ENCODE measurements at places on chromosomes 2 and 18.

DNA sequence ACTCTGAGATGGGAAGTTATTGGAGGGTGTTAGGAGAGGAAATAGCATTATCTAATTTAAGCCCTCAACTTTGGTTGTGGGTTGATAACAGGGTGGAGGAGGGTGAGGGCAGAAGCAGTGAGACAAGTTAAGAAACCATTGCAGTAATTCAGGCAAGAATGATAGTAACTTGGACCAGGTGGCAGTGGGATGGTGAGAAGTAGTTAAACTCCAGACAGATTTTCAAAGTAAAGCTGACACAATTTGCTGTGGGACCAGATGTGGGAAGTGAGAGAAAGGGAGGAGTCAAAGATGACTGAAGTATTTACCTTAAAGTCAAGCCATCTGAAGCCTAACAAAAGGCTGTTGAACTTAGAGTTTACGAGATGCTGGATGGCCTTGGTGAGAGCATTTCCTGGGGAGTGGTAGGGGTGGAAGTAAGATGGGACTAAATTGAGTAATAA lies 163.2 kb upstream of the KLF7 start:
- no peak for DNase-seq

DNA sequence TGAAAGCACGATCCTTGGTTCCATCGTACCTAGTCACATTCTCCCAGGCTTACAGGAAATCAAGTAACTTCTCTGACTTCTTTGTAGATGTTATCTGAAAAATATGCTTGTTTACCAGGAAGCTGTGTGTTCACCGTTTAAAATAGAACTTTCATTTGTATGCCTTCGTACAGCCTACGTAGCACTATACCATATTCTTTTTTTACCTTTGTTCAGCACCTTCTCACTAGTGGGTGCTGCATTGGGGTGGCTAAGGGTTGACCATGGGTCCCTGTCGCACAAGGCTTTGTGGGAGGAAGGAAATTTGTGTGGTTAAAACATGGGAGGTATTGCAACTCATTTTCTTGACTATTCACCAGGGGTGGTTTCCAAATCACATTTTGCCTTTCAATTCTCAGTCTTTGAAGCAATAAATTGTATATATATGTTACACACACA lies 16.6 kb downstream of the MALT1 start:
- DNase-seq: peak; percentile 64

GRCh38 chr18:45611943-45612342 lies 3.3 kb upstream of the SLC14A2 start:
- no peak for DNase-seq

- DNase-seq: no peak
Measured at GRCh38 chr2:105113616-105114291, 75.9 kb downstream of the MRPS9 start.

- DNase-seq: no peak
Measured at GRCh38 chr2:207219081-207219630, 53.4 kb upstream of the KLF7 start.

DNA sequence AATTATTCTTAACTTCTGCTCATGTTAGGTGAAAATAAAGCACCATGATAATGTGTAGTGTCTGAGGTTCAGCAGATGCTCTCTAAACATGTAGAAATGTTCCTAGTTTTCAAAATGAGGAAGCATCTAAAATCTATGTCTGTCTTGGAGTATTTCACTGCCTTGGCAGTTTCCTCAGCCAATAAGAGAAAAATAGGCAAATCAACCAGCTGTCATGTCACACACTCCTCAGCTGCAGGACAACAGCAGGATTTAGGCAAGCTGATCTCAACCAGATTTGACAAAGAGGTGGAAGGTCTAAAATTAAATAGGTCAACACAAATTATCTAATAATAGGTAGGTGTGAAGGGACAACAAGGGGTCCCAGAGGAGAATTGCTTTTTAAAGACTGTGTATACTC lies 164.1 kb upstream of the BOD1L2 start:
- DNase-seq: no peak

- no peak for DNase-seq
Measured at GRCh38 chr2:43101751-43102150, 124.7 kb downstream of the ZFP36L2 start.

DNA sequence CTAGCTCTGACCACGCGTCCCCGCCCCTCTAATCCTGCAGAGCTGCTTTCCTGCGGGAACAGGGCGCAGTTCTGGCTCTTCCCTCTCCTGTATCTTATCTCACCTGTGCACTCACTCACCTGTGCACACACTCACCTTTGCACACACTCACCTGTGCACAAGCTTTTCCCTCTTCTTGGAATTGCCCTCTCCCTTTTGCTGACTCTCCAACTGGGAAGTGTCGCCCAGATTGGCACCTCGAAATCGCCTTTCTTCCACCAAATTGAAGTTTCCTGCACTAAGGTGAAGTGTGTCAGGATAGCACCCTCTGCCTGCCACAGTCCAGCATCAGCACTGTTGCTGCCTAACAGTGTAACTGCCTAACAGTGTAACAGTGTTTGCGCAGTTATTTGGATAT lies 566 bp upstream of the CMPK2 start:
- DNase-seq: peak; percentile 36

DNA sequence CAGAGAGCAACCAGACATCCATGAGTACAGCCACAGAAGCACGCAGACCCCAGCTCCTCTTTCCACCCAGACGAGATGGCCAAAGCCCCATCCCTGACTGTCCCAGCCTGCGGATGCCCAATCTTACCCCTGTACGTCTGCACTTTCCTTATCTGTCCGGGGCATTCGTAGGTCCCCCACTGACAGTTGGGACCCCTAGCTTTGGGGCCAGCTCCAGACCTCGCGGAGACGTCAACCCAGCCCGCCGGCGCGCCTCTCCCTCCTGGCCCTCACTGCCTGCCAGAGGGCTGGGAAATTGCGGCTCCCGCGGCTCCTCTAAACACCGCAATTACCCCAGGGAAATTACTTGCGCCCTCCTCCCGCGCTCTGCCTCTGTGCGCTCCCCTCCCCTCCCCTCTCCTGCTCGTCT lies 2.3 kb downstream of the ECEL1 start:
- no peak for DNase-seq
